ENCODE measurements at places on chromosomes 3 and 15.
A peak's percentile ranks its signal among the peaks of the same experiment; 100 is the strongest.

DNA sequence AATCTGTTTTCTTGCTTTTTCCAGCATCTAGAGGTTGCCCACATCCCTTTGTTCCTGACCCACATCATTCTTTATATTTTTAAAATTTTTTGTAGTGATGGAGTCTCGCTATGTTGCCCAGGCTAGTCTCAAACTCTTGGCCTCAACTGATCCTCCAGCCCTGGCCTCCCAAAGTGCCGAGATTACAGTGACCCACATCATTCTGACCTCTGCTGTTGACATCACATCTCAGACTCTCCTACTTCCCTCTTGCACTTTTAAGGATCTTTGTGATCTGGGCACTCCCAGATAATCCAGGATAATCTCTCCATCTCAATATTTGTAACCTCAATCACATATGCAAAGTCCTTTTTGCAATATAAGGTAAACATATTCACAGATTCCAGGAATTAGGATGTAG lies 266.6 kb downstream of the MEX3B start:
- no peak for DNase-seq

- peak; percentile 68 for DNase-seq
Measured at GRCh38 chr15:52256366-52256765, 39.2 kb downstream of the MYO5C start.

- DNase-seq = no peak
Measured at GRCh38 chr3:114293838-114294535, at the start of gene TIGIT. TSS of gene TIGIT (plus strand) at chr3:114294028. CDS start at chr3:114294062, 34 bp downstream.

DNA sequence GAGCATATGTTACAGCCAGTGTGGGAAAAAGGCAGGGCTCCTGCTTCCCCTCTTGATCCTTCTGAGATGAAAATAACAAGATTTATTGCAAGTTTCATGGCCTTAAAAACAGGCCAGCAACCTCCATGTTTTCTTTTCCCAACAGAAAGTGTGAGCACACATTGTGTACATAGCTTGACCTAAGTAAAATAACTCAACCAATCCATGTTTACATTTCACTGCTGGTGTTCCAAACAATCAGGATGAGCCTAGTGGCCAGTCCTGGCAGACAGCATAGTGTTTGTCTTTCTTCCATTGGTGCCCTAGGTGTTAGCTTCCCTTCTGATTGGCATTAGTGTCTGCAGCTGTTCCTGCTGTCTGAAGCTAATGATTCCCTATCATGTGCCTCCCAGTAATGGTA lies 847.7 kb downstream of the EPHA3 start:
- no peak for DNase-seq

- DNase-seq = no peak
Measured at GRCh38 chr3:119314821-119315220, 20.6 kb downstream of the ARHGAP31 start.

GRCh38 chr3:102016417-102016816 lies 167.1 kb downstream of the NFKBIZ start:
- DNase-seq = no peak

DNA sequence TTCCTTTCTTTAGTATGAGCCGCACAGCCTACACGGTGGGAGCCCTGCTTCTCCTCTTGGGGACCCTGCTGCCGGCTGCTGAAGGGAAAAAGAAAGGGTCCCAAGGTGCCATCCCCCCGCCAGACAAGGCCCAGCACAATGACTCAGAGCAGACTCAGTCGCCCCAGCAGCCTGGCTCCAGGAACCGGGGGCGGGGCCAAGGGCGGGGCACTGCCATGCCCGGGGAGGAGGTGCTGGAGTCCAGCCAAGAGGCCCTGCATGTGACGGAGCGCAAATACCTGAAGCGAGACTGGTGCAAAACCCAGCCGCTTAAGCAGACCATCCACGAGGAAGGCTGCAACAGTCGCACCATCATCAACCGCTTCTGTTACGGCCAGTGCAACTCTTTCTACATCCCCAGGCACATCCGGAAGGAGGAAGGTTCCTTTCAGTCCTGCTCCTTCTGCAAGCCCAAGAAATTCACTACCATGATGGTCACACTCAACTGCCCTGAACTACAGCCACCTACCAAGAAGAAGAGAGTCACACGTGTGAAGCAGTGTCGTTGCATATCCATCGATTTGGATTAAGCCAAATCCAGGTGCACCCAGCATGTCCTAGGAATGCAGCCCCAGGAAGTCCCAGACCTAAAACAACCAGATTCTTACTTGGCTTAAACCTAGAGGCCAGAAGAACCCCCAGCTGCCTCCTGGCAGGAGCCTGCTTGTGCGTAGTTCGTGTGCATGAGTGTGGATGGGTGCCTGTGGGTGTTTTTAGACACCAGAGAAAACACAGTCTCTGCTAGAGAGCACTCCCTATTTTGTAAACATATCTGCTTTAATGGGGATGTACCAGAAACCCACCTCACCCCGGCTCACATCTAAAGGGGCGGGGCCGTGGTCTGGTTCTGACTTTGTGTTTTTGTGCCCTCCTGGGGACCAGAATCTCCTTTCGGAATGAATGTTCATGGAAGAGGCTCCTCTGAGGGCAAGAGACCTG lies 13.2 kb downstream of the GREM1 start:
- peak; percentile 2 for DNase-seq

DNA sequence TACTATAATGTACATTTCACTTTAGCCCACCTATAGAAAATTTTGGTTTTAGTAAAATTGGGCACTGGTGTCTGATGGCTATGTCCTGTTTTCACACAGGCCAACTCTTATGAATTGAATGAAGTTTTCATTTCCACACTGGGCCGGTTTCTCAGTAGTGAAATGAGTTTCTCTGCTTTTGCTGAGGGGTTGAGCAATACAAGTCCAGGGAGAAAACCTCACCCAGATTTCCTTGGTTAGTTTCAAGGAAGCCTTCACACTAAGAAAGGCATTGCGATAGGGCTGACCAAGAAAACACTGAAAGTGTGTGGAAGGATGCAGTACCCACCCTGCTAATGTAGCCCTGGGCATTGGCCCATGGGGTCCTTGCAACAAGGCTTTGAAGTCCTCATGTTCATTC lies 331.5 kb upstream of the CFAP20DC start:
- no peak for DNase-seq

DNA sequence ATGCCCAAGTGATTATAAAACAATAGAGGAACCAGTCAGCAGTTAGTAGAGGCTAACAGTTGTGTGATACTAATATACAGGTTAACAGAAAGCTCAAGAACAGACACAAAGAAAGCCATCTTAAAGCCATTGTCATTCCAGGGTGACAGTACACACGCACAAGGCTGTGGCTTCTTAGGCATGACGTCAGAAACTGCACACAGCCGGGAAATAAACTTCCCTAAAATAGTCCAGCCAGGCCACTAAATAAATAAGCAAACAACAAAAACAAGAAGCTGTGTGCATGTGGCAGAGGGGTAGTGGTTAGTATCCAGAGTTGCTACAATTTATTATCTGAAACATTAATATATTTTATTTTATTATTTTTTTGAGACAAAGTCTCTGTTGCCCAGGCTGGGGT lies 49.8 kb downstream of the PPCDC start:
- no peak for DNase-seq

GRCh38 chr15:67781061-67781460 lies 44.2 kb upstream of the SKOR1 start:
- DNase-seq = no peak

GRCh38 chr3:30502742-30503073 lies 103.7 kb upstream of the TGFBR2 start:
- no peak for DNase-seq

- DNase-seq = peak; percentile 87
Measured at GRCh38 chr3:20054549-20054987, 14.3 kb downstream of the KAT2B start.

DNA sequence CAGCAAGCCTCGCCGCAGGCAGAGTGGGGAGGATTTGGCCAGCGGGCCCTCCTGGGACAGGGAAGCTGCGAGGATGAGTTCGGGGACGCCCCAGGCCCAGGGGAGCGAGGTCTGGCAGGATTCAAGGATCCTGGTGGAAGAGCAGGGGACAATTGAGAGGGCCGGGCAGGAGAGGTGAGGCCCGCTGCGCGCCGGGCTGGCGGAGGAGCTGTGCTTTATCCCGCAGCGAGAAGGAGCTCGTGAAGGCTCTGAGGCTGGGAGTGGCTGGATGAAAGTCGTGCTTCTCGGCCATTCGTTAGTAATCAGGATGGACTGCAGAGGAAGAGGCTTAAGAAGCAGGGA lies 3.6 kb downstream of the SLC51A start:
- no peak for DNase-seq

DNA sequence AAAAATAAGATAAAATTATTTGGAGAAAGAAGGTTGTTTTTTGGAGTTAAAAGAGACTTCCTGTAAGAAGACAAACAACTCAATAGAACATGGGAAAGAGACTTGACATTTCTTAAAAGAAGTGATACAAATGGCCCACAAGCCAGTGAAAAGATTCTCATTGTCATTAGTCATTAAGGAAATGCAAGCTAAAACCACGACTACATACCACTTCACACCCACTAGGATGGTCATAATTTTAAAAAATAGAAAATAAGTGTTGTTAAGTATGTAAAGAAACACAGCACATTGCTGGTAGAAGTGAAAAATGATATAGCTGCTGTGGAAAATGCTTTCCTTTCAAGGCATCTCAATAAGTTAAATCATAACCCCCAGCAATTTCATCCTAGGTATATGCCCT lies 44.4 kb upstream of the GK5 start:
- DNase-seq = no peak

GRCh38 chr15:68431037-68431791 lies 749 bp downstream of the ITGA11 start:
- DNase-seq = no peak

GRCh38 chr3:105622169-105622568 lies 246.6 kb downstream of the CBLB start:
- DNase-seq = no peak

GRCh38 chr15:47711655-47712054 lies 5.7 kb upstream of the SEMA6D start:
- no peak for DNase-seq

DNA sequence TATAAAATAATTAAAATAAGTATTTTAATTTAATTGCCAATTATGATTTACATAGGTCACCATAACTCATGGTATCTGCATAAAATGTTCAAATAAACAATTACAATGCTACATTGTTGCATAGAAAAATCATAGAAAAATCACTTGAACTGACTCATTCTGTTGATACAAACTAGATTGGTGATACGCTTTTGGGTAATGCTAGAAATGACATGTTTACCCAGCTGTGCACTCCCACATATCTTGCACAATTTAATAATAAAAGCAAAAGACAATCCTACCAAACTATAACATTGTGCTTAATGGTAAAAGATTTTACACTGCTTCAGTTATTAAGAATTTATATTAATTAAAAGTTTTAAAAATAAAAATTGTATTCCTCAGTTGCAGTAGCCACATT lies 45.8 kb upstream of the FBXL22 start:
- no peak for DNase-seq

DNA sequence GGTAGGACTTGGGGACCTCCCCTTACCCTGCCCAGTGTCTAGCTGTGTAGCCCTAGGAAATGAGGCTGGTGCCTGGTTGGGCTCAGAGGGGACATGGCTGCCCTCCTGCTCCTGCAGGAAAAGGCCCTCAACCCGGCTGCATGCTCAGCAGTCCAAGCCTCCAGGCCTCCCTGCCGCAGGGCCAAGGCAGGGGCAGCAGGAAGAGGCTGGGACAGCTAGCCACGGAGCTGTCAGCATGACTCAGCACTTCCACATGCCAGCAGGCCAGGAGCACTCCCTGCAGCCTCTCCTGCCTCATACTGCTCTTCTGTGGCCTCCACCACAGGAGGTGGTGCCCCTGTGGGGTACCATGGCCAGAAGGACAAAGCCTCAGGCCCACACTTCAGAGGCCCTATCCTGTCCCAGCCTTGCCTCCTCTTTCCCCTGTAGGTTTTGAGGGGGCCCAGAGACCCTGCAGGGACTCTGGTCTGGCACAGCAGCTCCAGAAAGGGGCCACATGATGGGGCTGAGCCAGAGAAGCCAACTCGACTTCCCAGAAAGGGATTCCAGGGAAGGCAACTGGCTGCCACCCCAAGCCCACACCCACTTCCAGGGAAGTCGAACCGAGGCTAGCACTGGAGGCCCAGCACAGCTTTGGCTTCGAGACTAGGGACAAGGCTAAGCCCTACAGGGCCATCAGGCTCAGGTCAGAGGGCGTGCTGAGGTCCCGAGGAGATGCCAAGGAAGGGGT lies 19.5 kb downstream of the TKT start:
- peak; percentile 70 for DNase-seq

GRCh38 chr3:7203969-7204847 lies 343.3 kb downstream of the GRM7 start:
- DNase-seq = no peak

DNA sequence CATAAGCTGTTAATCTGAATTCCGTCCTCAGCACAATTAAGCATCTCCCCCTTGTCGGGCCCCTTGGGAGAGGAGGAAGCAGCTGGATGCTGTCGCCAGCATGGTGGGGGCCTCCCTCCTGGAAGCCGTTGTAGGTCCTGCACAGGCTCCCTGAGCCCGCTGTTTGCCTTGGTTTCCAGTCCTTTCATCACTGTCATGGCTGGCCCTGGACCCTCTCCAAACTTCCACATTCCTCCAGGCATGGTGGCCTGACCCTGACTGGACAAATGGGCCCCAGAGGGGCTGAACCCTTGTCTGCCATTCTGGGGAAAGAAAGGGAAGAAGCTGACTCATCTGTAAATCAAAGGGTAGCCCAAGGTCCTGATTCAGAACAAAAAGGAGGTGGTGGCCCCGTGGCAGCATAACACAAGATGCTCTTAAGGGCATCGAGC lies 300.5 kb upstream of the LRRFIP2 start:
- peak; percentile 27 for DNase-seq

DNA sequence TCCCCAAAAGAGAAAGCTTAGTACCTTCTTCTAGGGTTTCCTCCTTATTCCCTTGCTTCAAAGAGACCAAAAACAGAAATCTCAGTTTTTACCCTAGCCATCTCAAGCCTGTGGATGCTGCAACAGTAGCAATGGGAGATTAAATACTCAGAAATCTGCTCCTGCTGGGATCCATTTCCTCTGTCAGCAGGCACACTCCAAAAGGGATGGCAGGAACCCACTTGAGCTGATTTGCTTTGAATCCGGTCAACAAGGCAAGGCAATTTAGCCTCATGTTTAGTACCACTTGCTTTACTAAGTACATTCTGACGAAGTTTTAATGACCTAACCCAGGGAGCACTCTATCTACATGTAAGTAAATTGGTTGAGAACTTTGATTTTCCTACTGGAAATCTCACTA lies 590.0 kb upstream of the ADAMTS9 start:
- DNase-seq = no peak

DNA sequence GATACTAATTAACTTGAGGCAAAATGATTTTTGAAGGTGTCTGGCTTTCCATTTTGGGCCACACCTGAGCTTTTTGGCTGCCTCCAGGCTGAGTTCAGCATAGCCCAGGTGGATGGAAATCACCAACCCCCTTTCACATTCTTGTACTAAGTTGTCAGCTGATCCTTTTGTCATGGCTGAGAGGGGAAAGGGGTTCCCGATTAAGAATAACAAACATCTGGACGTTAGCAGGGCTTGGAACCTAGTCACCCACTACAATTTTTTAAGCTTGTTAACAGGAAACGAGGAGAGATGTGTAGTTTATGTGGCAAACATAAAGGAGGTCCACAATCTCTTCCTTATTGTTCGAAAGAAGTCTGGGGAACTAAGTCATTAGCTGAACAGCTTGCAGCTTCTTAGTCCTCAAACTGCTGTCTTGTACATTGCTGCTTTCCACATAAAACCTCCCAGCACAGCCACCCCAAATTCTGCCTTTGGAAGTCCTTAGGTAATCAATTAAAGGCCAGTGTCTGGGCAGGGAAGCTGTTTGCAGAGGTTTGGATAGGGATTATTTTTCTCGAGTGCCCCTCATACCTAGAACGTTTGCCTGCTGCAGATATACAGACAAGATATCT lies 5.0 kb downstream of the NR2F2 start:
- DNase-seq = no peak

GRCh38 chr15:80494756-80495155 lies 90.6 kb downstream of the ARNT2 start:
- no peak for DNase-seq
